ENCODE measurements at places on chromosomes 13 and 19.

DNA sequence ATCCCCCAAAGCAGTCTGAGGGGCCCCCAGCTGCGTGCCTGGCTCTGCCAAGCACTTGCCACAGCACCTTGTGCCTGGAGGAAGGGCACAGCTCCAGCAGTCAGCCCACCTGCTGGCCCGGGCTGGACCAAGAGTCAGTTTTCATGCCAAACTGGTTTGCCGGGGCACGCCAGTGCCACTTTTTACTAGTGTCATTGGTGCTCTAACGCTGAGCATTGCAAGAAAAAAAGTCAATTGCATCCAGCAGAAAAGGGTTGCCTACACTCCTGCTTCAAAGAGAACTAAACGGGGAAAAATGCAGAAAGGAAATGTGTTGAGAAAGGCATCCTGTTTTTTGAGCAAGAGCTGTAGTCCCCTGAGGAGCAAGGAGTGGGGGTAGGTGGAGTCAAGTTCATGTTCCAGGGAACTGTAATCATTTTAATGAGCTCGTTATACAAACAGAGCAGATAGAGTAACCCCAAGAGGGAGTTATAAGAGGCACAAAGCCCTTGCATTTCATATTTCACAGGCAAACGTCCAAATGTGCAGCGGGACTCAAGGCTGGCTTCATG, 68.4 kb downstream of the F2RL3 start:
- DNase-seq: peak; percentile 72

DNA sequence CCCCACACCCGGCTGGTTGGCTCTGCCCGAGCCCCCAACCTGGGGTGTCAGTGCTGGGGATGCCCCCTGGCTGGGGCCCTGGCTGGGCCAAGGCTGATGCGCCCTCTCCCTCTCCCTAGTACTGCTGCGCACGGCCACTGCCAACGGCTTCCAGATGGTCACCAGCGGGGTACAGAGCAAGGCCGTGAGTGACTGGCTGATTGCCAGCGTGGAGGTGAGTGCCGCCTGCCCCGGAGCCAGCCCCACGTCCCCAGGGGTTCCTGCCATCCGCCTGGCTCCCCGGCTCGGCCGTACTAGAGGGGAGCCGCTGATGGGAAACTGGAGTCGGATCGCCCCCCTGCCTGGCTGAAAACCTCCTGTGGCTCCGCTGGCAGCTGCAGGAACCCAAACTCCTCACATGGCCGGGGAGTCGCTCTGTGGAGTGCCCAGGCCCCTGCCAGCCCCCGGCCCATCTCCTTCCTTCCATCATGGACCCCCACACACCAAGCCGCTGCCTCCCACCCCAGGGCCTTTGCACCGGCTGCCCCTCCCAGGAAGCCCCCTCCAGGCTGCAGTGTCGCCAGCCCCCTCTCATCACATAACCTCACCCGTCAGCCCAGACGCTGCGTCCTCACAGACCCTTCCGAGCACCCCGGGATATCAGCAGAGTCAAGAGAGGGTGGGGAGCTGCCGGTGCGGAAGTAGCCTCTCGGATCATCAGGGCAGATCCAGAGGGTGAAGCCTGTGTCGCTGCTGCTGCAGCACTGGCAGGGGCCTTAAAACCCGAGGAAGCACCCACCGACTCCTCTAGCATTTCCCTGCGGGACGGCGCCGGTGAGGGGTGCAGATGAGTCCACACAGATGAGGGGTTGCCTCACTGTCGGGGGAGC, 10.6 kb downstream of the NCLN start:
- no peak for DNase-seq

DNA sequence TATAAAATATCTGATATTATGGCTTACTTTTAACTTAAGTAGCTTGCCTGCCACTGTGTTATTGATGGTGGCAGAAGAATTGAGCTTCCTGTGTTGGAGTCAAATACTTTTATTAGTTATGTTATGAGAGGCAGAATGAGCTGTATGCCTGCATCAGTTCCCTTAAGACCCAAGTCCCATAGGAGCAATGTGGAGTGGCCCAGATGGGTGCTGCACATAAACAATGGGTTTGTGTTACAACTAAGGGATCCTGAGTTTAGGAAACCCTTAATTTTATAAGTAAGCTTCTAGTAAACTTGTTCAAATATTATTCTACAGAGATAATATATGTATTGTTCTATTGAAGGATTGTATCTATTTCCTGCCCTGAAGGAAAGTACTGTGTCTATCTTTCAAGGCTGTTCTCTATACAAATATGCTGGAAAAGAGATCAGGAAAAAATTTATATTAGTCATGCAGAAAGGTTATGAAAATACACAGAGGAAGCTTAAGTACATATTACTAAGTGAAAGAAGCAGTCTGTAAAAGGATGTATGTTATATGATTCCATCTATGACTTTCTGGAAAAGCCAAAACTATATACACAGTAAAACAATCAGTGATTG, 2018.0 kb upstream of the PCDH20 start:
- no peak for DNase-seq

GRCh38 chr13:46296115-46296822, 84.5 kb downstream of the LRRC63 start:
- peak; percentile 87 for DNase-seq

- no peak for DNase-seq
Observed at GRCh38 chr13:110155072-110155471, 151.9 kb downstream of the COL4A1 start.

DNA sequence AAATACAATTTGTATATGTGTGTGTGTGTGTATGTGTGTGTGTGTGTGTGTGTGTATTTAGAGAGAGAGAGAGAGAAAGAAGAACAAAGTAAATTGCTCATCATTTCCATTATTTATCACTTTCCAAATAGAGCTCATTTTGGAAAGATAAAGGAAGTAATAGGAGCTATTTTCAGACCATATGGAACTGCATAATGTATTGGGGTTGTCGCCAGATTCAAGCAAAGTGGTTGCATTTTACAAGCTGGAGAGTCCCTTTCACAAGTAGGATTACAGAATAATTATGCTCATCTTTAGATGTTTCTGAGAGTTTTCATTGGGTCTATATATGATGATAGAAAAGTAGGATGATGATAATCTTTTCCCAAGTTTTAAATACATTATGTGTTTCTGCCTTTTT, 842.7 kb upstream of the SLC10A2 start:
- DNase-seq: no peak

GRCh38 chr13:112241288-112241687, 134.9 kb upstream of the SPACA7 start:
- DNase-seq: no peak

- DNase-seq: no peak
Observed at GRCh38 chr19:58366585-58367430, 4.3 kb upstream of the ZNF497 start.

- no peak for DNase-seq
Observed at GRCh38 chr13:98731925-98732324, 20.5 kb downstream of the SLC15A1 start.

DNA sequence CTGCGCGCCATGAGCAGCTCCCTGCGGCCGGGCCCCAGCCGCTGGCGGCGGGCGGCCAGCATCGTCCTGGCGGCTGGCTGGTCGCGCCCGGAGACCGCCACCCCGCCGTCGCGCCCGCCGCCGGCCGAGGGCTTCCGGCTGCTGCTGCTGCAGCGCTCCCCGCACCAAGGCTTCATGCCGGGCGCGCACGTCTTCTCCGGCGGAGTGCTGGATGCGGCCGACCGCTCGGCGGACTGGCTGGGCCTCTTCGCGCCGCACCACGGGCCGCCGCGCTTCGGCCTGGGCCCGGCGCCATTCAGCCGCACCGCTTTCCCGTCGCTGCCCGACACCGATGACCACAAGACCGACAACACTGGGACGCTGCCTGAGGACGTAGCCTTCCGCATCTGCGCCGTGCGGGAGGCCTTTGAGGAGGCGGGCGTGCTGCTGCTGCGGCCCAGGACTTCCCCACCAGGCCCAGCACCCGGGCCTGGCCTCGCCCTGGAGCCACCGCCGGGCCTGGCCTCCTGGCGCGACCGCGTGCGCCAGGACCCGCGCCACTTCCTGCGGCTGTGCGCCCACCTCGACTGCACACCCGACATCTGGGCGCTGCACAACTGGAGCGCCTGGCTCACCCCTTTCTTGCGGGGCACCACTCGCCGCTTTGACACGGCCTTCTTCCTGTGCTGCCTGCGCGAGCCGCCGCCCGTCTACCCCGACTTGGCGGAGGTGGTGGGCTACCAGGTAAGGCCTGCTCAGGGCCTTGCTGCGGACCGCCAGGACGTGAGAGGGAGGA, 518 bp downstream of the NUDT19 start:
- DNase-seq: peak; percentile 67
